Activated CD4-positive, alpha-beta T cell treated with anti-CD3 and anti-CD28 coated beads, Interleukin-10, Interleukin-2, amounts not matched to agents 100 ng/mL and 50 ng/mL, durations not matched to agents 16 hours and 8 hours (primary cell): ENCODE measurements at places on chromosomes 11 and 22.

DNA sequence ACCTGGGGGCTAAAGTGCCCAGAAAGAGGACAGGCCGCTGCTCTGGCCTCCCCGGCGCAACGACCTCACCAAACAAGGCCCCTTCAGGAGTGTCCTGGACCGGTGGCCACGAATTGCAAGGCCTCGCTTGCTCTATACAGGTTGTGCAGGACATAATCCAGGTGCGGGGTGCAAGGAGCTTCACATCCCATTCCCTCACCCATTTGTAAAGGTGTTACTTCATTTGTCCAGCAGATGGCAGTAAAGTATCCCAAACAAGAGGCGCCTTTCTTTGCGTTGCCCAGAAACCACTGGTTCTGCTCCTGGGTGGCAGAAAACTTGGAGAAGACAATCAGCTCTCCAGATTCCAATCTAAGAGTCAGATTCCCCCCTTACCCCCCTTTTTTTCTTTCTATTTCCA lies 35.9 kb upstream of the PRDM11 start:
- DNase-seq = peak; percentile 69

DNA sequence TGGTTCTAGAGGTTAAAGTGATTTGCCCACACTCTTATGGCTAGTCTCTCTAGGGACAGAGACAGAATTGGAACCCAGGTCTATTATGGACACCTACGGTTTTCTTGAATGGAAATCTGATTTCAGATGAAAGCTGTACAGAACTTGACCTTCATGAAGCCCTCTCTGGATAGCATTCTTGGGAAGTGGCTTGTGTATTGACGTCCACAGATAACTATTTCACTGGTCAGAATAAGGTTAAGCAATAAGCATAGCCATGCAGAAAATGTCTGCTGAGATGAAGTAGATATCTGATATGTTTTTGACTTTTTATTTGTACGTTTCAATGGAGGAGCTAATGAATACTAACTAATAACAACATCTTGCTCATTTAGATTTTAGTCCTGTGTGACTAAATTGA lies 1.1 kb downstream of the TLCD5 start:
- DNase-seq = no peak

GRCh38 chr11:68966894-68967780 lies 13.6 kb downstream of the MRGPRD start:
- no peak for DNase-seq

GRCh38 chr22:42258126-42258525 lies 12.3 kb downstream of the TCF20 start:
- DNase-seq = no peak

DNA sequence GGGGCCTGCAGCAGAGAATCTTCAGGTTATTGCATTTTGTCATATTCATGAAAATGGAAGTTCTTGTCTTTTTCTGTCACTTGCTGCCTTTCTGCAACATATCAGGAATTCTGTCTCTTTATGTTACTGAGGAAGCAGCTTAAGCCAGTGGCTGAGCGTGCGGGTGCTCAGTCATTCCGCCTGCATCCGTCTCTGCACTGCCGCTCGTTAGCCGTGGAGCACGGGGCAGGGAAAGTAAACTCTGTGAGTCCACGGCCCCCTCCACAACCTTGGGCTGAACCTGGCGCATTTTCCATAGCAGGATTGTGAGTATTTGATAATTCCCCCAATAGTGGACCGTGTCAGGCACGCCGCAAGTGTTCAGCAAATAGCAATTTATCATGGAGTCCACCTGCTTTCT lies 1007.7 kb downstream of the BRD1 start:
- no peak for DNase-seq

GRCh38 chr11:25860677-25861450 lies 471.1 kb upstream of the ANO3 start:
- DNase-seq = no peak

GRCh38 chr22:29848111-29848510 lies 10.0 kb upstream of the ASCC2 start:
- no peak for DNase-seq

GRCh38 chr11:61007956-61008896 lies 36.7 kb downstream of the CD6 start:
- DNase-seq = no peak

GRCh38 chr11:104713401-104713800 lies 184.9 kb downstream of the CASP12 start:
- no peak for DNase-seq

DNA sequence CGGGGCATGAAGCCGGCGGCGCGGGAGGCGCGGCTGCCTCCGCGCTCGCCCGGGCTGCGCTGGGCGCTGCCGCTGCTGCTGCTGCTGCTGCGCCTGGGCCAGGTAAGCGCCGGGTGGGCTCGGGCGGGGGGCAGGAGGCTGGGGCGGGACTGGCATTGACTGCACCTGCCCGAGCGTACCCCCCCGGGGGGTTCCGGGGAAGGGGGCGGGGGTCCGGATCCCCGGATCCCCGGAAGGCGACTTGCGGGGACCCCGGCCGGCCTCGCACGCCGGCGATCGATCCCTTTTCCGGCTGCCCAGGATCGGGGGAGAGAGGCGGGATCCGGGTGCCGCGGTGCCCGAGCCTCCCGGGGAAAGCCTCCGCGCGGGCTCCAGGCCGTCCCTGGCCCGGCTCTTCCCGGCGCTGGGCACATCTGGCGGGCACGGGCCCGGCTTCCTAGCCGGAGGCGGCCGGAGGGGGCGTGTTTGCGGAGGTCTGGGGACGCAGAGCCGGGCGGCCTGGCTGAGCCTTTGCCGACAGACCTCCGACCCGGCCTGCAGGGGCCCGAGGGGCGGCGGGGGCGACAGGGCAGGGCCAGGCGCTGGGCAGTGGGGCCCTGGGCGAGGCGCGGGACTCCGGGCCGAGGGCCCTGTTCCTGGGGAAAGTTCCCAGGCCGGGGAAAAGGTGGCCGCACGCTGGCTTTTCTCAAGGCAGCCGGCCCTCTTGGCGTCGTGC lies 705 bp downstream of the PTPRJ start:
- DNase-seq = peak; percentile 44

DNA sequence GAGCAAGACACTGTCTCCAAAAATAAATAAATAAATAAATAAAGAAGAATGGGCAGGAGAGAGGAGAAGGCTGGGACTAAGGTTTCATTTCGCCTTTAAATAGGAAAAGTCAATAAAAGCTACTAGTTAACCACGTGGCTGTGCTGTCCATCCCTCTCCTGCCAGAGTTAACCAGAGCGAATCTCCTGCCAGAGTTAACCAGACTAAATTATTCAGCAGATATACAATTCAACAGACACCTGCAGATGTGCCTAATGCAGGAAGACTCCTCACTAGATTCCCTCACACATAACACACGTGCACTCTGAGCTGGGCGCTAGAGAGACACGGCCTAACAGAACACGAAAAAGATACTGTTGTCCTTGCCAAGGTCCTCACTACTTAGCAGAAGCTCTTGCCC lies 156.1 kb downstream of the IGLL1 start:
- DNase-seq = no peak

- no peak for DNase-seq
Measured at GRCh38 chr11:131626788-131627187, 256.4 kb downstream of the NTM start.

DNA sequence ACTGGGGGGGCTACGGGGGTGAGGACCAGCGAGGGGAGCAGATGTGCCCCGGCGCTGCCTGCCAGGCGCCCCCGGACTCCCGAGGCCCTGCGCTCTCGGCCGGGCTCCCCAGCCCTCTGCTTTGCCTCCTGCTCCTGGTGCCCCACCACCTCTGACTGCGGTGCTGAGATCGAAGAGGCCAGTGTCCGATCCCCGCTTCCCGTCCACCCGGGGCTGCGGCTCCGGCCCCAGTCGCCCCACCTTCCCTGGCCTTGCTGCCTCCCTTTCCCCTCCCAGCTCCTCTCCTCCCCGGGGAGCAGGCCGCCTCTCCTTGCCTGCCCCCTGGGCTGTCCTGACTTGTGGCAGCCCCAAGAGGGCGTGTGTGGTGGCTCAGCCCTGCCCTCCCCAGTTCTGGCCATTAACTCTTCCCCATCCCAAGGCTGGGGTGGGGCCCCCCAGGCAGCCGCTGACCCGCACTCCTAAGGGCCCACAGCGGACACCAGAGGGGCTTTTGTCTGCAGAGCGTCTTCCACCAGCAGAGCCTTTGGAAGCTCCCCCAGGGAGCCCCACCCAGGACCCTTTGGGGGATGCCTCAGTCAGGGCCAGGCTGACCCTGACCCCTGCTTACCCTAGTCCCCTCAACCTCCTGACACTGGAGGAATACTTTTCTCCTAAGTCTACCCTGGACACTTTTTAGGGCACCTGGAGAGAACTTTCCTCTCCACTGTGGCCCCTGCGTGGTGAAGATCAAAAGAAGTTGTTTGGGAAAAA lies 16.6 kb downstream of the RTN4RL2 start:
- DNase-seq = peak; percentile 40

DNA sequence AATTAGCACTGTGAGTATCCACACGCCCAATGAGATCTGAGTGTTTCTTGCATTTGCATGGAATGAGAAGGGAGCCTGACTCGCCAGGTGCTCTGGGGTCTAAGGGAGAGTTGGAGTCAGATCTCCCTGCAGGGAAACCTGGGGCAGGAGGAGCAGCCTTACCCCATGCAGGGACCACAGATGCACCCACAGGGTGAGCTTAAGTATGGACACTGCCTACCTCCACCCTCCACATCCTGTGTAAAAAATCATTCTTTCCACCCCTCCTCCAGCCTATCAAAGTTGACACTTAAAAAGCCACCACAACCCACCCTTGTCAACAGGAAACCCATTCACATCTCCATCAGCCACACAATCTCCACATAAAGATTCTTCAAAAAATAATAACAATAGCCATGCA lies 67.0 kb upstream of the IGLL5 start:
- peak; percentile 47 for DNase-seq

DNA sequence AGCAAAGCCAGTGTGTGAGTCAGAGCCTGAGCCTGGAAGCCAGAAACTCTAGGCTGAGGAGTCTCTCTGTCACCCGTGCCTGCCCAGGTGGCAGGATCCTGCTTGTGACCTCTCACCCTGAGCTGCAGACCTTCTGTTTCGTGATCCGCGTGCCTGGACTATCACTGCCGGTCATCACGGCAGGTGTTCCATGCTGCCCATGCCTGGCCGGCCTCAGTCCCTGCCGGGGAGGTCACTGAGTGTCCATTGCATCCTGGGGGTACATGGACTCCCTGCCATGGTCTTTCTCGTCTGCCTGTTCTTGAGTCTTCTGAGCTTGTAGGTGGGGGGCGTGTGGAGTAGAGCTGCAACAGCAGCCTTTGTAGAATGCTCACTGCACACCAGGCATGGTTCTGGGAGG lies 1032.4 kb downstream of the TBC1D22A start:
- no peak for DNase-seq

GRCh38 chr11:119683783-119684182 lies 45.2 kb downstream of the NECTIN1 start:
- DNase-seq = no peak

- peak; percentile 9 for DNase-seq
Measured at GRCh38 chr11:68313574-68314202, 1.3 kb downstream of the LRP5 start.

- DNase-seq = no peak
Measured at GRCh38 chr11:12454782-12455181, 77.4 kb downstream of the PARVA start.

DNA sequence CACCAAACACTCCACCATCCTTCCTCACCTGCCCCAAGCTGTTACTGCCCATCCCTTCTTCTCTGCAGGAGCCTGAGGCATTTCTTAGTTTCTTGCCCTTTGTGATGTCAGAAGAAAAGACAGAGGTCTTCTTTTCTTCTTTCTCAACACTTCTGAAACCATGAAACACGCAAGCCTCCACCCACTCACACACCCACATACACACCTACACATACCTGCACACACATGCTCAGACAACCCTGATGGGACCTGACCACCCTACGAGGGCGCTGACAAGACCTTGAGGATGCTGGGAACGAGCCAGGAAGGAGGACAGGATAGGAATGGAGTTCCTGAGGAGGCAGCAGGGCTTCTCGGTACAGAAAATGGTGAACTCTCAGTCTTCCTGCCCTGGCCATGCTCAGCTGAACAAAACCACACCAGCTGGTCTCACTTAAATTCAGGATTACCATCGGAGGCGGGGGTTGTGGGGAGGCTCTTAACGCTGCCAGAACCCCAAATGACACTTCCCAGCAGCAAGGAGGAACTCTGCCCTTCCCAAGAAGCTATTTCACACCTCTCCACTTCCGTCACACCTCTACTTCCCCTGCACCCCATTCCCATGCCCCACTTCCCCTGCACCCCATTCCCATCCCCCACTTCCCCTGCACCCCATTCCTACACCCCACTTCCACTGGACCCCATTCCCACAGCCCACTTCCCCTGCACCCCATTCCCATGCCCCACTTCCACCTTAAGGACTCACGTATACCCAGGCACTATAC lies 41.0 kb downstream of the CSF2RB start:
- DNase-seq = no peak

- DNase-seq = no peak
Measured at GRCh38 chr11:77883775-77884174, 62.8 kb downstream of the AAMDC start.

- DNase-seq = peak; percentile 96
Measured at GRCh38 chr11:72222907-72223614, 1.5 kb upstream of the INPPL1 start.

GRCh38 chr22:45743687-45744086 lies 72.1 kb downstream of the ATXN10 start:
- DNase-seq = no peak

DNA sequence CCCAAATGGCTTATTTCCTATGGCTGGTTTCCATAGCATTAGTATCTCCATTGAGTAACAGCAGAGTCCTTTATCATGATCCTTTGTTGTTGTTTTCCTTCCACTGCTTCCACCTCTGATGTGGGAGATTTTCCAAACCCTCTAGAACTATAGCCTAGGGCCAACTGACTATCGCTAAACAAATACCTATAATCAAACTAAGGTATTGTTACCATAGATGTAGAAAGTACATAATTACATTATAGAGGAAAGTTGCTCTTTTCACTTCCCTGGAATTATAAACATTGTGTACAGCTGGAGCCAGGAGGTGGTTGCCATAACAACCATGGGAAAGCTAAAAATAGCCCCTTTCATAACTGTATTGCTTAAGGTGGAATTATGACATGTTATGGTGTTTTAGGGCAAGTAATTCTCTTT lies 47.0 kb upstream of the ALKBH3 start:
- DNase-seq = no peak

DNA sequence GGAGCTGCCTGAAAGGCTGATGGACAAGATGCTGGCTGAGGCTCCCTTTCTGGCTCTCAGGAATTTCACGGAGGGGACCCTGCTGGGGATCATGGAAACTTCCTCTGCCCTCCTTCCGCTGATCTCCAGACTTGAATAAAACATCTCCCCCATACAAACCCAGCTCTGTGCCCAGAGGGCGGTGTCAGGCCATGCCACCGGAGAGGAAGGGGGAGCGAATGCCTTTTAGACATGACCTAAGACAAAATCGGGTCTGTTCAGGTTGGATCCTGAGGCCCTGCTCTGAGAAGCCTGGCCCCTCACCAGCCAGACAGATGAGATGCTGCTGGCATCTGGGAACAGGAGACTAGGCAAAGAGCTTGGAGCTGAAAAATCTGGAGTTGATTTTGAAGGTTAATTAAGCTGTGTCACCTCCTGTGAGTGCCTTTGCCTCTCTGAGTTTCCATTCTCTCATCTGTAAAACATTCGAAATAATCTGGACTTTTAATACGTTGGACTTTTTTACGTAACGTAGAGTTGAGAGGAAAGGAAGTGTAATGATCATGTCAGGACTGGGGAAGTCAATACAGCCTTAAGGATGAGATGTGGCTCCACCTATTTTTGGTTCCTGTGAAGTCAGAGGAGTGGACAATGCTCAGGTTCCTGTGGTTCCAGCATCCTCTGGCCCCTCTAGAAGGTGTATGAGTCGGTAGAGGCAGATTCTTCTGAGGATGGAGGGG lies 163.6 kb downstream of the ST3GAL4 start:
- no peak for DNase-seq

- peak; percentile 55 for DNase-seq
Measured at GRCh38 chr11:78420255-78420764, 2.7 kb upstream of the GAB2 start.
